ENCODE measurements at places on chromosomes 3 and 15.

- DNase-seq: no peak
Observed at GRCh38 chr15:81024936-81025335, 24.2 kb downstream of the TLNRD1 start.

GRCh38 chr15:25469377-25469776 is 30.6 kb upstream of the UBE3A start:
- DNase-seq: no peak

GRCh38 chr3:59401924-59402323 is 352.1 kb upstream of the CFAP20DC start:
- no peak for DNase-seq

DNA sequence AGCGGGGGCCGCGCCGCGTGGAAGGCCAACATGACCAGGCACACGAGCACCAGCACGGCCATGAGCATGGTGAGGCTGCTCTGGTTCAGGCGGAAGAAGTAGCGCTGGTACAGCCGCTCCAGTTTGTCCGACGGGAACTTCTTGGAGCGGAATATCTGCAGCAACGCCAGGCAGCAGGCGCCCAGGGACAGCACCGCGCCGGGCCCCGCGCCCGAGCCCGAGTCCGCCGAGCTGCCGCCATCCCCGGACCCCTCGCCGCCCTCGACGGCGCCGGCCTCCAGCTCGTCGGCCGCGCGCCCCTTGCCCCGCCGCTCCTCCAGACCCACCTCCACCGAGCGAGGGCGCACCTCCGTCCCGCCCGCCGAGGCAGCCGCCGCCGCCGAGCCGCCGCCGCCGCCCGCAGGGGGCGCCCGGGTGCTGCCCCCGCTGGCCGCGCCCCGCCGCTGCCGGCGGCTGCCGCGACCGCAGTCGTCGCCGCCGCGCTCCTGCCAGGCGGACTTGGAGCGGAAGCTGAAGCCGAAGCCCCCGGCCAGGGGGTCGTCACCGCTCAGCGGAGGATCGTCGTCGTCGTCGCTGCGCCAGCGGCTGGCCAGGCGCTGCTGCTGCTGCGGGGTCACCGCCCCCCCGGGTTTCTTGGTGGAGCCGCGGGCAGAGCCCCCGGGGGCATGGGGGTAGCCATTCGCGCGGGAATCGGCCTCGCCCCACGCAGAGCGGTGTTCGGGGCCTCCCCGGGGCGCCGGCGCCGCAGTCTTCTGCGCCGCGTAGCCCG is 957 bp downstream of the ADCY5 start:
- DNase-seq: no peak

GRCh38 chr15:96412045-96412905 is 81.8 kb downstream of the NR2F2 start:
- no peak for DNase-seq

DNA sequence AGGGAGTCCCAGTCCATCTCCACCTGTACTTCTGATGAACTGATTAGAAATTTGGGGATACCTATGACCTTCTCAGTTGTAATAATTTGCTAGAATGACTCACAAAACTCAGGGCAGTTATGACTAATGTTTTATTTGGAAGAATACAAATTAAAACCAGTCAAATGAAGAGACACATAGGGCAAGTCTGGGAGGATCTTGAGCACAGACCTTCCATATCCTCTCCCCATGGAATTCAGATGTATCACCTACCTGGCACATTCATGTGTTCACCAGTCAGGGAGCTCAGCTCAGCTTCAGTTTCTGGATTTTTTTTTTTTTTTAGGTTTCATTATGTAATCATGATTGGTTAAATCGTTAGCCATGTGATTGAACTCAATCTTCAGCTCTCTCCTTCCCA is 247.7 kb downstream of the VGLL3 start:
- no peak for DNase-seq

DNA sequence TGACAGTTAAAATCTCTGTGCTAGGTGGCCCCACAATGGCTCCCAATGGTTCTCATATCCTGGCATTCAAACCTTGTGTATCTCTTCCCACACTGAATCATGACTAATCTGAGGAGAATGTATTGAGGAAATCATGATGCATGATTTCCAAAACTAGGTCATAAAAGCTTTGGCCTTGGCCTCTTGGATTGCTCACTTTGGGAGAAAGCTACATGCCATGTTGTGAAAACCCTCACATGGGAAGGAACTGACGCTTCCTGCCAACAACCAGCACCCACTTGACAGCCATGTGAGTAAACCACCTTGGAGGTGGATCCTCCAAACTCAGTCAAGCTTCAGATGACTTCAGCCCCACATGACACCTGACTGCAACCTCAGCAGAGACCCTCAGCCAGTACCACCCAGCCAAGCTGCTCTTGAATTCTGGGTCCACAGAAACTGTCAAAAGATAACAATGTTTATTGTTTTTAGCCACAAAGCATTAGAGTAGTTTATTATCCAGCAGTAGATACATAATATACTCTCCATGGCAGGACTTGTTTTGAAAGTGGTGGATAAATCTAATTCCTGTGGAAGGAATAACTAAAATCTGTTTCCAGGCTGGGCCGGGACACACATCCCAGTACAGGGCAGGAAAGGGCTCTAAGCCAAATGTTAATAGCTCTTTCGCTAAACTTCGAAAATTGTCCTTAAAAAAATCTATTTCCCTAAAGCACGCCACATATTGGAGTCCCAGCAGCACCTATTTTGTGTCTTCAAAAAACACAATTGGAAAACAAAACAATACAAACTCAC is 1.0 kb upstream of the ZNF620 start:
- DNase-seq: no peak

DNA sequence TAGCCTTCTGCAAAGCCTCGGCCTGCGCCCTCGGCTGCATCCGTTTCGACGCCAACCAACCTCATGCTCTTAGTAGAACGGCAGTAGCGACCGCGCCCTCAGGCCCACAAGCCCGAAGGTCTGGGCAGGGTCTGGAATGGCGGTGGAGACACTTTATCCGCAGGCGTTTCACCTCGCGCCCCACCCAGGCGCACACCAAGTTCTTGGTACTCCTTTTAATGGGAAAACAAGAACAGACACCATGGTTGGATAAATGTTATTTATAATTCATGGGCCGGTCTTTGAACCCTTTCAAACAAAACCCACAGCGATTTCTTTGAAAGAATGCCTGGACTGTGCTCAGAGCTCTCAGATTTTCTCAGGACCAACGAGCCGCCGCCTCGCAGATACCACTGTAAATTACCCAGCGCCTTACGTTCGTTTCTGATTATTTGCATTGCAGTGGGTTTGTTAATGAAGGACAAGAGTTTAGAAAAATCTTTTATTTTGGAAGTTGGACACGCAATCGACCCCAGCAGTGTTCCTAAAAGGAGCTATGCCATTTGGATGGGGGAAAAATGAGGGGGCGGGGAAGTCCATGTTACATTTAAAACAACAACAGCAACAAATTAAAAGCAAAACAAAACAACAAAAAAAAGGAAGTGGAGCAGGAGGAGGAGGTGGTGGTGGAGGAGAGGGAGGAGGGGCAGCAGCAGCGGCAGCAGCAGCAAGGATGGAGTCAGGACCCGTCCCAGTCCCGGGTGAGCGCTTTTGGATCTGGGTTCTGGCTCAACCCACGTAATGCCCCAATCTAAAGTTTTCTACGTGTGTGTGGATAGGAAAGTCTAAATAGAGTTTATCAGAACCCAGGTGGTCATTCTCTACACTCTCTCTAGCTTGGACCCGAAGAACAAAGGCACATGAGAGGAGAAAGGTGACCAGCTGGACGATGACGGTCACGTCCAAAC is 993 bp upstream of the ISL2 start:
- DNase-seq: no peak

- peak; percentile 80 for DNase-seq
Observed at GRCh38 chr3:123652342-123652984, 67.6 kb upstream of the HACD2 start.

DNA sequence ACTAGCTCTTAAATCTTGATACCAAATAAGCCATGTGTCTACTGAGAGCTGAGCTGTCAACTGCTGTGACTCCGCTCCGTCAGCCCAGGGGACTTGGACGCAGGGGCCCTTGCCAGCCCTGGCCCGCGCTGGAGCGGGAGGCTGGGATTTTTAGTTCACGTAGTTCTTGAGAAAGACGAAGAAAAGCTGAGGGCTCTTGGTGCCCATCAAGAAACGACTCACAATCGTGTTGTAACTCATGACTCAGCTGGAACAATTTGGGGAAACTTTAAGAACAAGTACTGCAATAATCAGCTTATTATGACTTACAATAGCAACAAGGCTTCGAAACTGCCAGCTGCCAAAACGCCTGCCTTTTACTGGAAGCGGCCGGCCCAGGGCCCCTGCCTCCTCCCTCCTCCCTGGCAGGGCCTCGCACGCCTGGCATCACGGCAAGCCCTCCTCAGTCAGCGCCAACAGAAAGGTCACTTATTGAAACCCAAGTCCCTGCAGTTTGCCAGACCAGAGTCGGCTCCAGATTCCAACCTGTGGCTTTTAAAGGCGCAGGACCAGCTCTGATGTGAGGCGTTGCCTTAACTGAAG is 60.3 kb downstream of the RGMA start:
- peak; percentile 51 for DNase-seq

GRCh38 chr15:50687302-50687902 is 805 bp upstream of the TRPM7 start:
- peak; percentile 17 for DNase-seq

- no peak for DNase-seq
Observed at GRCh38 chr3:170726976-170727661, 141.2 kb upstream of the SLC7A14 start.

Measured in AML-193 (cell line).